Right ventricle myocardium inferior (tissue), 1 donor: ENCODE measurements at places on chromosomes 7 and 10. TPM values are rescaled to one million over a fixed set of nuclear protein-coding genes. Genes with fewer than 3 reads are reported as not detected.
A peak's percentile ranks its signal among the peaks of the same experiment; 100 is the strongest.

GRCh38 chr10:114685456-114685855, 27.4 kb upstream of the ABLIM1 start:
- no peak for DNase-seq

- DNase-seq = no peak
Observed at GRCh38 chr10:32377458-32378259, 30.7 kb upstream of the EPC1 start.

GRCh38 chr10:117239721-117240620, 943 bp upstream of the SLC18A2 start:
- DNase-seq = no peak

- DNase-seq = no peak
Observed at GRCh38 chr10:122658356-122659049, 41.1 kb downstream of the C10orf120 start.

GRCh38 chr10:117135026-117135372, 3.1 kb downstream of the VAX1 start:
- no peak for DNase-seq

DNA sequence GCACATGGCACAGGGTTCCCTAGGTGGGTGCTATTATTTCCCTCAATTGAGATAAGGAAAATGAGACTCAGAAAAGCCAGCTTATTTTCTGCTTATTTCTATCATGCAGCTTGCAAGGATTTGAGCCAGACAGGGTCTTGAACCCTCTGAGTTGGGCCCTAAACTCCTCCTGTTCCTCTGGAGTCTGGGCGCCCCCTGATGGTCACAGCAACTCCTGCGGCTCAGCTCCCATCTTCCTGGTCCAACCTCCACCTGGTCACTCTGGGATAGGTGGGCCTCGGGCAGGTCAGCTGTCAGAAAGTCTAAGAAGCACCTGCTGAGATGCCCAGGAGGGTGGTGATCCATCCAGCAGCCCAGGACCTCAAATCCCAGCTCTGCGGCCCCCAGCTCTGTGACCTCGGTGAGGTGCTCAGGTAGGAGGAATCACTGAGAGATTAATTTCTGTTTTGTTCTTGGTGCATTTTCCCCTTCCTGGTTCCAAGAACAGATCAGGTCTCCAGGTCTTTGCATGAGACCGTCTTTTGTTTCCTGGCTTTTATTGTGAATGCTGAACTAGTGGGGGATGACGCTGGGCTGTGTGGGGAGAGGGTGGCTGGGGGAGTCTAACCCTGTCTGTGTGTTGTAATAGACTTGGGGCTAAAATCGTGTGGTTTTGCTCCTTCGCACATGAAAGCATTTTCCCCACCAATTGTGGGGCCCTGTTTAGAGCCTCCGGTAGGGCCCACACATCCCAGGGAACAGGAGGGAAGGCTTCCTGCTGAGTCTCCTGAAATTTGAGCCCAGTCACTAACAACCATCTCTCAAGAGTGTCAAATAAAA, 32.8 kb downstream of the TMEM130 start:
- no peak for DNase-seq

- DNase-seq = no peak
Observed at GRCh38 chr7:8210845-8211724, 50.9 kb downstream of the ICA1 start.

- no peak for DNase-seq
Observed at GRCh38 chr7:34406848-34407530, 251.0 kb upstream of the NPSR1 start.

DNA sequence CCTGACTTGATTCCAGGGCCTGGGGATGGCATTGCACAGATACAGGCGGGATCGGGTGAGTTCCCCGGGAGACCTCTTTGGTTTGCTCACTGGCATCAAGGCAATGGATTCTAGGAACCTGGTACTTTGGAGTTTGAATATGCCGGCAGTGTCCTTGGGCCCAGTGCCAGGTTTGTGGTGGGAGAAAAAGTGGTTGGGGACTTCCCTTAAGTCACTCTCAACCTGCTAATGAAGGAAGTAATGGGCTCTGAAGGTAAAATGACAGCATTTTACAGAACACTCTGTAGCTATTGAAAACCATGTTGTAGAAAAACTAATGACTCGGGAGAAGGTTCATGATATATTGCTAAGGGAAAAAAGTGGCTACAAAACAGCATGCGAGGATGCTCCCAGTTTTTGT, 129.9 kb downstream of the CFAP58 start:
- no peak for DNase-seq

GRCh38 chr10:133166504-133166827, 6.4 kb downstream of the KNDC1 start:
- DNase-seq = peak; percentile 50

- DNase-seq = no peak
Observed at GRCh38 chr10:96358851-96359540, at the start of gene OPALIN. TSS of gene OPALIN (minus strand) at chr10:96359002. CDS start at chr10:96358896, 106 bp downstream.

DNA sequence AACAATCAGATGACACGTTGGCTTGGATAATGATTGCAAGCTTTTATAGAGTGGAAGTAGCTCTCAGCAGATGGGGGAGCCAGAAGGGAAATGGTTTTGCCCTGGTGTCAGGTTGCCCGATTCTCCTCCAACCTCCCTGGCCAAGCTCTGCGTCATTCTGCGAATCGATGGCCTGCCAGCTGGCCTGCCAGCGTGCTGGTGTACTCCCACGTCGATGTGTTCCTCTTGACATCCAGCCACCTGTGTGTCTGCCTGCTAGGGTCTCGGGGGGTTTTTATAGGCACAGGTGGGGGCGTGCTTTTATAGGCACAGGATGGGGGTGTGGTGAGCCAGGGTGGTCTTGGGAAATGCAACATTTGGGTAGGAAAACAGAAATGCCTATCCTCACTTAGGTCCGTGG, 4.6 kb downstream of the NET1 start:
- no peak for DNase-seq

GRCh38 chr10:69317175-69317604, 38.9 kb downstream of the HK1 start:
- no peak for DNase-seq

GRCh38 chr10:64537928-64538327, 1016.7 kb downstream of the REEP3 start:
- DNase-seq = no peak

DNA sequence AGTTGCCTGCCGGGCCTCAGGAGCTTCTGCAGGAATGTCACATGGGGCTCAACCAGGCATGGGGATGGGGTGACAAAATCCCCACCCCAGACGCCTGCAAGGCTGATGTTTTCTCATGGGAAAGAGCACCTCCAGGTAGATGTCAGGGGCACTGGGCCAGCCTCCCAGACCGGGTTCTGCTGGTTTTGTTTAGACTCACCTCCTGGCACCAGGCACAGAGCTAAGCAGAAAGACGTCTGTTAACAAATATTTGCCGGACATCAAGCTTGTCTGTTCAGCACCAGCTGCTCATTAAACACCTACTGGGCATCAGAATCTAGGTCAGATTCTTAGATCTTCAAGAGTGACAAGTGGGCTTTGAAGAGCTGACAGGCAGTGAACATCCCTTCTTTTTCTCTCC, 34.9 kb upstream of the TCERG1L start:
- no peak for DNase-seq

GRCh38 chr10:121681997-121682687, 83.9 kb upstream of the FGFR2 start:
- no peak for DNase-seq

DNA sequence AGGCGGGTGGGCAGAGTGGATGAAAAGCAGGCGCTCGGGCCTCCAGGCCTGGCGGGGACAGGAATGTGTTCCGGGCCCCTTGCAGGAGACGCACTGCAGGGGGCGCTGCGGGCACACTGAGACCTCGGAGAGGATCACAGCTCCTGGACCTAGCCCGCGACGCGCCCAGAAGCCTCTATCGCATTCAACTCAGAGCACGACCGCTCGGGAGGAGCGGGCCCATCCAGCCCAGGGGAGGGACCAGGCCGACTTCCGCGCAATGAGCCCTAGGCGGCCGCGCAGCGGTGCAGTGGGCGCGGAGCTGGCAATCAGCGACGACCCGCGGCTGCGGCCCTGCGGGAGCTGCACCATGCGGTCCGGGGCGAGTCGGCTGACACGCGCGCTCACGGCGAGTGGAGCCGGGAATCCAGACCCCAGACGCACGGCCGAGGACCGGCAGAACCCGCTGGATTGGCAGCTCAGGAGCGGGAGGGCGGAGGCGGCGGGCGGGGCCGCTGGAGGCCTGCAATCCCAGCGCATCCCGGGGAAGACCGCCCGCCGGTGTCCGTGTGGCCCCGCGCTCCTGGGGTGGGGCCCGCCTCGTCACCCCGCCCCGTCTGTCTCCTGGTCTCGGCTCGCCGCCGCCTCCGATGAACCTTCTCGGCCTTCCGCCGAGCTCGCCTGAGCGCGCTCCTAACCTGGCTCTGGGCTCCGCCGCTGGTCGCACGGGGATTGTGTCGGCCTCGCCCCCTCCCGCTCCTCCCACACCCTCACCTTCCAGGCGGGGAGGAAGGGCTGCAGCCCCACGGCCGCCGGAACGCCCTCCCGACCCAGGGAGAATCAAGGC, 33.5 kb upstream of the GRID1 start:
- DNase-seq = peak; percentile 96

Gene NRCAM
- 0.30 TPM for total RNA-seq

Gene POLR2J2
- 4.6 TPM for total RNA-seq

Gene GARIN1A
- 1.8 TPM for total RNA-seq

Gene WDR86
- 0.41 TPM for total RNA-seq

Gene ADCY1
- total RNA-seq = 5.9 TPM

Gene FAM149B1
- total RNA-seq = 12.9 TPM

Gene CPA2
- total RNA-seq = not detected

Gene C10orf67
- 0.51 TPM for total RNA-seq
